K562 (cell line): ENCODE measurements at places on chromosomes 1 and 21.
A peak's percentile ranks its signal among the peaks of the same experiment; 100 is the strongest.

DNA sequence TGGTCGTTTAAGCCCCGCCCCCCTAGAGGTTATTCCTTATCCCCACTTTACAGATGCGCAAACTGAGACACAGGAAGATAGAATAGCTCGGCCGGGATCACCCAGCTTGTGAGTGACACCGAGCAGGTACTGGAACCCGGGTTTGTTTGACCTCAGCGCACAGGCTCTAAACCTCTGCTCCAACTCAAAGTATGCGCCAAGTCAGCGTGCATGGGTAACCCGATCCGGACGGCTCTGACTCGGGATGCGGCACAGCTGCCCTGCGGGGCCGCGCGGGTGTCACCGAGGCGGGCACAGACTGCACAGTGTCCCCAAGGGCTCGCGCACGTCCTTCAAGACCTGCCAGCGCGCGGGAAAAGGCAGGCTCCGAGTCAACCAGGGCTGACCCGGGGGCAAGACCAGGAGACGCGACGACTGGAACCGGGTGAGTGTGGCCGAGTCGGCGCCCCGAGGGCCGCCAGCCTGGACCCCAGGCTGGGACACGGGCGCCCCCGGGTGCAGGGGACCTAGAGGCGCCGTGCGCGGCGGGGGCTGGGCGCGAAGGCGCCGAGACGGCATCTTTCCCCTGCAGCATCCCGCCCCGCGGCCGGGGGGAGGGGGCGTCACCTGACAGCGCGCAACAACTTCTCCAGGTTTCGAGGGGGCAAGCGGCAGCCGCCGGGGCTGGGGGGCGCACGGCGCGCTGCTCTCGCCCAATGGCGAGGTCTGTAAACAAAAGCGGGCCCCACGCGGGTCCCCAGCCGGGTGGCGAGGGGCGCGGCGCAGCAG lies 101.9 kb upstream of the SOD1 start:
- no peak for DNase-seq
- no peak overlapping the region for H3K27ac ChIP-seq
- peaks cover 3% of the 10 kb centered on the region for H3K27me3 ChIP-seq
- no peaks in the 10 kb centered on the region for H3K36me3 ChIP-seq
- no peak overlapping the region for H3K4me3 ChIP-seq

- peak overlapping the region; percentile 44 for H3K27ac ChIP-seq
- H3K4me3 ChIP-seq: no peak overlapping the region
- H3K4me1 ChIP-seq: peaks cover 43% of the 10 kb centered on the region
- DNase-seq: no peak
These were observed 54.9 kb downstream of the CD46 start for GRCh38 chr1:207806531-207807325.

DNA sequence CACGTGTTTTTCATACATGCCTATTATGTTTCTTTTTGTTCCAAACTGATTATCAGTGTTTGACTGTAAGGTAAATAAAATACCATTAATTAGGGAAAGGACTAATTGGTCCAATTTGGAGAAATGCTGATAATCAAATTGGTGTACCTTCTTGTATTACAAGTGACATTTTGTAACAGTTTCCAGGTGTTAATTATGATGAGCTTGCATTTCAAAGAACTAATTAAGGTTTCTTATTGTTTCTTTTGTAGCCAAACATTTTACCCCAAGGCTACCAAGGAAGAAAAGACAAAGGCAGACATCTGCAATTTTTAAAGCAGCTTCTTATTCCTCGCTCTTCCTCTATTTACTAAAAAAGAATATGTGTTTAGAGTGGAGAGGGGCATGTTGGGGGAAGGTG lies 88.7 kb upstream of the GRIK1 start:
- H3K27me3 ChIP-seq: no peaks in the 10 kb centered on the region
- no peak overlapping the region for H3K4me3 ChIP-seq
- no peak for DNase-seq
- no peaks in the 10 kb centered on the region for H3K36me3 ChIP-seq

GRCh38 chr1:10057796-10058195 lies 25.0 kb downstream of the UBE4B start:
- H3K4me3 ChIP-seq: no peak overlapping the region
- no peak overlapping the region for H3K27ac ChIP-seq
- peaks cover 8% of the 10 kb centered on the region for H3K4me1 ChIP-seq
- no peak for DNase-seq
- H3K27me3 ChIP-seq: no peaks in the 10 kb centered on the region

DNA sequence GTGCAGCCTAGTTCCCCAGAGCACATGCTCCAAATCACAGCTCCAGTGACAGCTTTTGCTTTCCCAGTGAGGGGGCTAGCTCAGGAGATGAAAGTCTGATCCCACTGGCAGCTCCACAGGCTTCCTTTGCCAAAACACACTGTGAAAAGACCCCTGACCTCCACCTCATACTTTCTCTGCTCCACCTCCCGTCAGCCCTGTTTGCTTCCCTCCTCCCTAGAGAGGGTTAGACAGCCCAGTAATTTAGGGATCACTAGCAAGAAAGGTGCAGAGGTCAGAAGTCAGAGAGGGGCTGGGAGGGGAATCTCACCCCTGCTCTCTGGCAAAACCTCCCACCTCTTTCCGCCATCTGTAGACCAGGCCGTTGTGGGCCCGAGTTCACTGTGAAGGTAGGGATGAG lies 62.8 kb downstream of the PLXNA2 start:
- H3K27me3 ChIP-seq: no peaks in the 10 kb centered on the region
- peaks cover 43% of the 10 kb centered on the region for H3K4me1 ChIP-seq
- H3K4me3 ChIP-seq: no peak overlapping the region
- no peak overlapping the region for H3K27ac ChIP-seq
- DNase-seq: no peak
